Activated CD8-positive, alpha-beta memory T cell treated with anti-CD3 and anti-CD28 coated beads for 1 hour (primary cell): ENCODE measurements at places on chromosomes 12 and 14.

DNA sequence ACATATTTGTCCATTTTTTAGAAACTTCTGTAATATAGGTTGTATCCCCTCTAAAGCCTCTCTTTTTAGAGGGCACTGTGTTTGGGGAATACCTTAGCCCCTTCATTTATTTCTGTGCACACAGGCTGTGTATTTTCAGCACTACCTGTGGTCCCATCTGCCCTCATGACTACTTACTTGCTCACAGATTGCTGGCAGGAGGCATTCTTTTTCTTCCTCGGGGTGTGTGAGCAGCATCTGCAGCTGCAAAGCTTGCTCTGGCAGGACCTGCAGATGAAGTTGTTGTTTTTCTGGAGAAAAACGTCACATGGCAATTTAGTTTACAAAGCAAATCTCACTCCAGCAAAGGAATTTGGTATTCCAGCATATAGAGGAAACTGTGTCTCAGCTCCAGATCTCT lies 24.3 kb downstream of the ANG start:
- no peak for DNase-seq

- DNase-seq: no peak
These were observed 2.4 kb upstream of the AEBP2 start for GRCh38 chr12:19436931-19437330.

- DNase-seq: no peak
These were observed 117.6 kb downstream of the SCARB1 start for GRCh38 chr12:124745891-124746570.

DNA sequence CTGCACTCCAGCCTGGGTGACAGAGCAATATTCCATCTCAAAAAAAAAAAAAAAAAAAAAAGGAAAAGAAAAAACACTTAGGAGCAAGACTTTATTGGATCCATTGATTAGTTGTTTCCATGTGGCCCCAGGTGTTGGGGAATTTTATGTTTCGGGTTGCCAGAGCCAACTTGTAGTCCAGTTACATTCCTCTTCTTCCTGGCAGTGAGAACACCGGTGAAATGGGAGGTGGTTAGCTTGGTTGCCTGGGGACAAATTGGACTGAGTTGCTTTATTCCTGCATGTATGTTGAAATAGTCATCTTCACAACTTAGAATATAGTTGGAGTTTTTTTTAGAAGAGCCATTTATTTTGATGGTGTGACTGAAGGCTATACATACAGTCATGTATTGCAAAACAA lies 12.6 kb downstream of the RCOR1 start:
- no peak for DNase-seq

- no peak for DNase-seq
These were observed 22.2 kb downstream of the ARF6 start for GRCh38 chr14:49915085-49915484.

DNA sequence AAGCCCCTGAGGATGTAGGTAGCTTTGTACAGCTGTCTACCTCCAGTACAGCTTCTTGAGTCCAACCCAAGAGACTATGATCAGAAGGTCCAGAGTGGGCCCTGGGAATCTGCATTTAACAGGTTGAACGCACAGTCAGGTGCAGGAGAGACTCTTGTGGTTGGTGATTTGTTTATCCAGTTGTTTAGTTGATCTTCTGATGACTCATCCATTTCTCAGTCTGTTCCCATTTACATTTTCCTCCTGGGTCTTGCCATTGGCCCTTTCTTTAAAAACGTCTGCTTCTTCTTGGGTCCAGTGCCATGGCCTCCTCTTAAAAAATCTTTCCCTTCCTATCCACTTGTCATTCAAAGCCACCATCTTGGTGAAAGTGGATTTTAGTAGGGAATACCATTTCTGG lies 734.2 kb downstream of the MED13L start:
- DNase-seq: no peak

- no peak for DNase-seq
These were observed 3.2 kb upstream of the AMIGO2 start for GRCh38 chr12:47082796-47083621.

GRCh38 chr14:56137849-56138248 lies 19.6 kb downstream of the PELI2 start:
- DNase-seq: no peak
